ENCODE measurements at places on chromosomes 1 and 21. TPM values are rescaled to one million over a fixed set of nuclear protein-coding genes. Genes with fewer than 3 reads are reported as not detected.

DNA sequence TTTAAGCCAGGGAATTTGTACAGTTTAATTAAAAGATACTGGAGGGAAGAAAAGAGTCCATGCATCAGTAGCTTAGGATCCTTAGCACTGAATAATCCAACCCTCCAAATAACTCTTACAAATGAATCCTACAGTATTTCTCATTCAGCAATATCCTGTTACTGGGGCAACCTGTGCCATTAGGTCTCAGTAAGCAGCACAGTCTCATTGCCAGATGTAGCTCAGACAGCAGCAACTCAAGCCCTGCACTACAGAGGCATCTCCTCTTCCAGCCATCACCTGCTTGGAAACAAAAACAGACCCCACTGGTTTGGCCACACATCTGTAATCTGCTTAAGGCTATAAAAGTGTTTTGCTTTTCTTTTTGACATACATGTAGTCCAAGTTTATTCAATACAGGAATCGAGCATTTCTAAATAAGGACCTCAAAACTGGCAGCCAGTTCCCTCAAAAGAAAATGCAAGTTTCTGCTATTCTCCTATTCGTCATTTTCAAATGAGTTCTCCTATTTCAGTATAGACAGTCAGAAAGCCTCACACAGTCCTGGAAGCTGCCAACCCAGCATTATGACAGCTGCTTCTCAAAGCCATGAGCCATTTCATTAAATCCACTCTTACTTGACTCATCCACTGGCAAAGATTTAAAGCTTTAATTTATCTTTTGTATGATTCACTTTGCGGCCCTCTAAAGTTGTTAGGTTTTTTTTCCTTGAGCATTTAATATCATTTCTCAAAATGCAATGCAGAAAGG lies 129.0 kb downstream of the APP start:
- H3K27me3 ChIP-seq, result no peaks in the 10 kb centered on the region
- peaks cover 2% of the 10 kb centered on the region for H3K4me1 ChIP-seq
- DNase-seq, result no peak
- peaks cover 2% of the 10 kb centered on the region for H3K36me3 ChIP-seq
- H3K4me3 ChIP-seq, result no peak overlapping the region

- no peak for DNase-seq
- H3K27me3 ChIP-seq, result no peaks in the 10 kb centered on the region
- no peaks in the 10 kb centered on the region for H3K36me3 ChIP-seq
- H3K4me1 ChIP-seq, result no peaks in the 10 kb centered on the region
- H3K27ac ChIP-seq, result no peak overlapping the region
- no peak overlapping the region for H3K4me3 ChIP-seq
These were observed 640.4 kb upstream of the RGS18 start for GRCh38 chr1:191517826-191518225.

- no peak overlapping the region for H3K27ac ChIP-seq
- H3K27me3 ChIP-seq, result peaks cover 18% of the 10 kb centered on the region
- no peak for DNase-seq
- H3K4me3 ChIP-seq, result no peak overlapping the region
These were observed 478.9 kb upstream of the CAMK1G start for GRCh38 chr1:209104646-209105045.

GRCh38 chr1:109620841-109621286 lies 1.2 kb downstream of the AMPD2 start:
- peak overlapping the region; percentile 98 for H3K27ac ChIP-seq
- peaks cover 71% of the 10 kb centered on the region for H3K4me1 ChIP-seq
- peak; percentile 98 for DNase-seq
- H3K4me3 ChIP-seq, result peak overlapping the region; percentile 99

DNA sequence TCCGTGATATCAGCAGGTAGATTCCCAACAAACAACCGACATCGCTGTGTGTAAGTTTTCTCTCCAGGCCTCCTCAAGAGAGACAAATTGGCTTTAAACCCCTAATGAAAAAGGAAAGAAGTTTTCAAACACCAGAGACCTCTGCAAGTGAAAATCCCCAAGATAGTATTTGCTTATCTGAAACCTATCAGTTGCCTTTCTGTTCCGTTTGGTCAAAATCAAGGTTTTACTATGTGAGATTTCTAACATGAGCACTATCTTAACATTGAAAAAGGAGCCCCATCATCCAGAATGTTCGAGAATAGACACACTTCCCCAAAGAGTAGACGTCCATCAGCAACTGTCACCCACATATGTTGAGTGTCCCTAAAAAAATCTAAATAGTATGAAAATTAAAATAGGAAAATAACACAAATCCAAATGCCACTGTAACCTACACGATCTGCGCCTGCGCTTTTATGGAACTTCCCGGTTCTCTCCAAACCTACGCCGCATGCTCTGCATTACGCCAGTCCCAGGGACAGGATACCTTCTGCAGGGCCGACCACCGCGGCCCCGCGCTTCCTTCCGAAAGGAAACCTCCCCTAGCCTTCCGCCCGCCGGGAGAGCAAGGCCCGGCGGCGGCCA lies 1.4 kb downstream of the SFPQ start:
- H3K36me3 ChIP-seq, result peaks cover 21% of the 10 kb centered on the region
- peak overlapping the region; percentile 96 for H3K4me3 ChIP-seq
- no peaks in the 10 kb centered on the region for H3K27me3 ChIP-seq

GRCh38 chr21:42650033-42650370 lies 3.4 kb upstream of the PDE9A start:
- no peak overlapping the region for H3K4me3 ChIP-seq
- H3K36me3 ChIP-seq, result no peaks in the 10 kb centered on the region
- no peak overlapping the region for H3K27ac ChIP-seq
- H3K4me1 ChIP-seq, result peaks cover 13% of the 10 kb centered on the region

DNA sequence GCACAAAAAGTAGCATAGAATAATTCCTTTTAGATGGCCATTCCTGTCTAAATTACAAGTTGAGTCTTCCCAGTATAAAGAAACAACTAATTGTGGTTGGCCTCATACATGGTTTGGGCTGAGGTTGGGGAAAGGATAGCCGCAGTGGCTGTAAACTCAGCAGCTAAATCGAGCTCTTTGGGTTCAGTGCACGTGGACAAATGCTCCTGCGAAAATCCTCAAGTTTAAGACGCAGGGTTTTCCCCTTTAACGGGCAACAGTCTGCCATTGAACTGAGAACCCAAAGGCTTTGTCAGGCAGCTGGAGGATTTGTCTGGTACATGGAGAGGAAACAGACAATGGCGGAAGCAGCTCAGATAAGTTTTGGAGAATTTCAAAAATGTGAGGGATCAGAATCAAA lies 331.9 kb downstream of the TGFB2 start:
- DNase-seq, result no peak
- H3K27ac ChIP-seq, result no peak overlapping the region
- no peaks in the 10 kb centered on the region for H3K36me3 ChIP-seq
- H3K27me3 ChIP-seq, result no peaks in the 10 kb centered on the region

GRCh38 chr1:9435854-9436640 lies 103.2 kb upstream of the SLC25A33 start:
- no peak for DNase-seq
- H3K36me3 ChIP-seq, result no peaks in the 10 kb centered on the region
- H3K27me3 ChIP-seq, result peaks cover 28% of the 10 kb centered on the region
- no peak overlapping the region for H3K4me3 ChIP-seq

DNA sequence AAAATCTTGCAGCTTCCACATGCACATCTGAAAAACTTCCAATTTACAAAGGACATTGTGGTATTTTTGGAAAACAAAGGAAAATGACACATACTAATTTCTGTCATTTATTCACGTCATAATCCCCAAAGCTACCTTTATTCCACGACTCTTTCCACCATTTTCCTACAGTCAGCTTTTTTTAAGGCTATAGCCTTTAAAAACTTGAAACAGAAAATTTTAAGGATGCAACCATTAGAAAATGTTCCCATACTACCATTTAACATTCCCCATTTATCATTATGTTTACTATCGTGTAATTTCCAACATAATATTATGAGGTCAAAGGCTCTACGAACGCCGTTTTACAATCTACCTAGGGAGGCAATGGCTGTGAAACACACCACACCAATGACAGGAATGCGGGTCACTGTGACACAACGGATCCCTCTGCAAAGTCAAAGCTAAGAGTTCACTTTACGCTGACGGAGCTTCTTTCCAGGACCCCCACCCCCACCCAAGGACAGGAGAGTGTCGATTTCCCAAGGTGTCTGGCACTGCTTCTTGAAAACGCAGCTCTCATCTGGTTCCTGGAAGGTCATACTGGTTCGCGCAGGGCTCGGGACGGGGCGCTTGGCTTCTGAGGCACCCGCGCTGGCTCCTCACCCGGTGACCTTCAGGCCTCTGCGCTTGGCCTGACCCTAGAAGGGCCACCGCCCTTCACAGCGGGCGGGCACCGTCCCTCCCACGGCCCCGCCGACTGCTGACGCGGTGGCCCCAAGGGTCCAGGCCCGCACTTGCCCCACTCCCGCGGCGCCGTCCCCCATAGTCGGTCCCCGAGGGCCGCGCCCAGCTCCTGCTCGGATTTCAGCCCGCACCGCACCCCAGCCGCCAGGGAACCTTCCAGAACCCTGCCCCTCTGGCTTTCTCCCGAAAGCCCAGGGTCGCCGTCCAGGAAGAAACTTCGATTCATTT lies 50.5 kb upstream of the ATF3 start:
- peaks cover 6% of the 10 kb centered on the region for H3K4me1 ChIP-seq
- H3K36me3 ChIP-seq, result no peaks in the 10 kb centered on the region
- H3K27ac ChIP-seq, result peak overlapping the region; percentile 54
- no peak for DNase-seq
- peak overlapping the region; percentile 39 for H3K4me3 ChIP-seq

DNA sequence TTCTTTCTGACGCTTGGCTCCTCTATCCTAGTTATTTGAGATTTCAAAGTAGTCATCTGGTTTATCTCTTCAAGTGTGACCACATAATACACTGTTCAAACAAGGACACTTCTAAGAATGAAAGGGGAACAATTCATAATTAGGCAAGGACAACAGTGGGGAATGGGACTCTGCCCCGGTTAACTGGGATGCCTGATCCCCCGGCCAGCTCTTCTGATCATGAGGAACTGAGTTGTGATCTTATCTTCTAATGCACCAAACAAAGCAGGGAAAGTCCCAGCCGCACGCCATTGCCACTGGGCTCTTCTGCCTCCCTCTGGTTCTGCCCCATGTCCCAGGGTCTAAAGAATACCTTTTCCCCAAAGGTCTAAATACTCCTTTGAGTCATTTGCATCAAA lies 158.2 kb upstream of the IRF2BP2 start:
- H3K27me3 ChIP-seq, result no peaks in the 10 kb centered on the region
- H3K4me1 ChIP-seq, result peaks cover 54% of the 10 kb centered on the region
- peak overlapping the region; percentile 99 for H3K27ac ChIP-seq
- H3K4me3 ChIP-seq, result peak overlapping the region; percentile 58
- H3K36me3 ChIP-seq, result no peaks in the 10 kb centered on the region

DNA sequence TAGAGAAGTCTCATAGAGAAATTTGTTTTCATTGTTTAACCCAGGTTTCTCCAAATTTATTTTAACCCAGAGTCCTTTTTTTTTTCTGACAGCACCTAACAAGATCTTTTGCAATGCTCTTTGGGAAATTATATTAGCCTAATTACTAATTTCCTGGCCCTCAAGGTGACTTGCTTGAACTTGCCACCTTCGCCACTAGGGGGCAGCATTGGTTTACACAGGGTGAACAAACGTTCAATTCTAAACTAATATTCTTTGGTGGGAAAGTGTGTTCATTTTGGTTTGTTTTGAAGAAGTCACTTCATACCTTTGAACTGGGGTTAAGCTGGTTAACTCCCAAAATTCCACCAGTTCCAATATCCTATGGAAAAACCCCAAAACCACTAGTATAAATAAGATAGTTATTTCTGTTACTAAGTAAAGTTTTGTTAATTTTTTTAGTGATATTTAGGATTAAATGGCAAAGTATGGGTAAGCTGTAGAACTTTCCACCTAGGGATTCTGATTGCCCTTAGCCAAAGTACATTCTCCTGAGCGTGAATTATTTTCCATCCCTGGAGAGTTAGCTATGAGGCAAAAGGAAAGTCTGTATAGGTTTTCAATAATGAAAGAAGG lies 13.0 kb downstream of the CCDC190 start:
- H3K4me1 ChIP-seq, result peaks cover 2% of the 10 kb centered on the region
- H3K4me3 ChIP-seq, result no peak overlapping the region
- peak; percentile 74 for DNase-seq
- H3K27me3 ChIP-seq, result peaks cover 40% of the 10 kb centered on the region

GRCh38 chr1:110224240-110224995 lies 14.3 kb downstream of the KCNC4 start:
- DNase-seq, result no peak
- H3K27me3 ChIP-seq, result no peaks in the 10 kb centered on the region

- H3K4me1 ChIP-seq, result peaks cover 7% of the 10 kb centered on the region
- peaks cover 8% of the 10 kb centered on the region for H3K36me3 ChIP-seq
- H3K27me3 ChIP-seq, result peaks cover 2% of the 10 kb centered on the region
- H3K4me3 ChIP-seq, result no peak overlapping the region
These were observed 8.0 kb downstream of the FAAH start for GRCh38 chr1:46401964-46402626.

The RSPH1 gene
- not detected for total RNA-seq

The GNAT2 gene
- total RNA-seq, result not detected

The C1orf21 gene
- 1.1 TPM for total RNA-seq

The KLF17 gene
- not detected for total RNA-seq

Measured in T-helper 17 cell (primary cell).